Stimulated activated CD4-positive, alpha-beta T cell treated with anti-CD3 and anti-CD28 coated beads, Interleukin-15, amount 100 ng/mL, for 1 hour (primary cell): ENCODE measurements at places on chromosomes 4 and X.

- peak; percentile 9 for DNase-seq
Observed at GRCh38 chr4:15004739-15005301, 2.5 kb downstream of the CPEB2 start.

- DNase-seq = no peak
Observed at GRCh38 chr4:1738410-1738809, 17.1 kb downstream of the TACC3 start.

GRCh38 chr4:17511509-17511949 is 361 bp downstream of the QDPR start:
- DNase-seq = peak; percentile 49

- no peak for DNase-seq
Observed at GRCh38 chr4:57094832-57095223, 15.4 kb downstream of the IGFBP7 start.

DNA sequence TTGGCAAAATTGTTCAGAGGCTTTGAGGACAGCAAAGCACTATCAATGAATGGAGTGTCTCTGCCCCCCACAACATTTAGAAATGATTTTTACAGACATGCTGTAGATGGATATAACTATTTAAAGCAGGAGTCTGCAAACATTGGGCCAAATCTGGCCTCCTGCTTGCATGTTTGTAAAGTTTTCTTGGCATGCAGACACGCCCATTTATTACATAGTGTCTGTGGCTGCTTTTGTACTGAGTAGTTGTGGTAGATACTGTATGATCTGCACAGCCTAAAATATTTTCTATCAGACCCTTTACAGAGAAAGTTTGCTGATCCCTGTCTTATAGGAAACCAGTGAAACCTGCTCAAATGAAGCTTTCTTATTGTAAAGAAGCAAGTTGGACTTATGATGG is 45.5 kb upstream of the PHEX start:
- no peak for DNase-seq

GRCh38 chr4:144298519-144298918 is 158.0 kb upstream of the GYPA start:
- no peak for DNase-seq

DNA sequence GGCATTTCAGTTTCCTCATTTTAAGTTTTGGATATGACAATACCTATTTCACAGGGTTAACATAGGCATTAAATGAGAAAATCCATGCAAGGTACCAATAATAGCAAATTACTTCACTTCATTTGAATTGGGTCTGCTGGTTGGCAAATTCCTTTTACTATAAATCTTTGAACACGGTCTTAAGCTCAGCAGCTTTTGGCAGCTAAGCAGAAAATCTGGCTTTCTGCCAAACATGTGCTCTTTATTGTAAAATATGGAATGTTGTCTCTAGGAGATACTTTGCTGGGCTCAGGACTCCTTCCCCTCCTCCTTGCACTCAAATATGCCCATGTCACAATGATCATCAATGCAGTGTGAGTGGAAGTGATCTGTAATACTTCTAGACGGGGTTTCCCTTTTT is 16.8 kb upstream of the DMP1 start:
- no peak for DNase-seq

DNA sequence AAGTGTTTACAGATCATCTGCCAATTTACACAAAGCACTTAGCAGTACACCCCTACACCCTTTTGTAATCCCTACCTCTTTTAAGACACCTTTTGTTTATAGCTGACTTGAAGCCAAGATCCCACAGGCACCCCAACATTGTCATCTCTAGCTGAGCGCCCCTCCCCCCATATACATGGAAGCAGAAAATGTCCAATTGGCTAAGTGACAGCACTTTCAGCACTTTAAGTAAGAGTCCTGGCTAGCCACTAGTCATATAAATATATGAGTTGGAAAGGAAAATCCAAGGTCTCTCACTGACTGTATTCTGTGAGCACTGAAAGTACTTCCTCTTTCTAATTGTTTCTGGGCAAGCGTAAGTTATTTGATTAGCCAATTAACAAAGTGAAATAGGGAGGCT is 108.2 kb downstream of the NSUN7 start:
- no peak for DNase-seq

- DNase-seq = no peak
Observed at GRCh38 chr4:48960988-48961635, 25.0 kb upstream of the CWH43 start.

DNA sequence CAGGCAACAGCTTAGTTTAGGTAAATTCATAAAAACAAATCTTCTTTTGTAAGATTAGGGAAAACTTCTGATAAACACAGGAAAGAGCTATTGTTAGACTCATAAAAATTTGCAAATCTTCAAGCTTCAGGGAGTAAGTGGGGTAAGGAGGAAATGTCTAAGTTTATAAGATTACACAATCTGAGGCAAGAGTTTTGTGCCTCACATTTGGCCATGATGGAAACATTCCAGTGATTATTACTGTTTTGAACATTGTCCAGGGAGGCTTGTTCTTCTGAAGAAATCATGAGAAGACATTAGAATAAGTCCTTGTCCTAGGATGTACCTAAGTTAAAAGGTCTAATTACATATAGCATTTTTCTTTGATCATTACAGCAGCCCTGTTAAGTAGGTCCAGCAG is 72.8 kb downstream of the MAOB start:
- DNase-seq = no peak

GRCh38 chr4:7197910-7198309 is 5.6 kb downstream of the SORCS2 start:
- DNase-seq = no peak

DNA sequence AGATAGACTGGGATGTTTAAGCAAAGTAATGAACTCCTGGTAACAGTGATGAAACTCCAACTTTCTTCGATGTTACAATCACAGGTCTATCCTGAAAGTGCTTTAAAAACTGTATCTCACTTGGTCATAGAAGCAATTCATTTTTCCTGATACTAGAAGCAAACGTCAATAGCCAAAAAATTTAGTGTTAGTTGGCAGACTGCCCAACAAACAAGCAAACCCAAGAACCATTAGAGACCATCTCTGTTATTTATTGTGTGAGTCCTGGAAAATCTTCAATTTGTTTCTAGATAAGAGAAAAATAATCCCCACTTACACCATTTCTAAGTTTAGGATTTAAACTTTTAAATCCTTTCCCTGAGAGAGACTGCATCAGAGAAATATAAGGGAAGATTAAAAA is 553.9 kb downstream of the INPP4B start:
- DNase-seq = no peak

DNA sequence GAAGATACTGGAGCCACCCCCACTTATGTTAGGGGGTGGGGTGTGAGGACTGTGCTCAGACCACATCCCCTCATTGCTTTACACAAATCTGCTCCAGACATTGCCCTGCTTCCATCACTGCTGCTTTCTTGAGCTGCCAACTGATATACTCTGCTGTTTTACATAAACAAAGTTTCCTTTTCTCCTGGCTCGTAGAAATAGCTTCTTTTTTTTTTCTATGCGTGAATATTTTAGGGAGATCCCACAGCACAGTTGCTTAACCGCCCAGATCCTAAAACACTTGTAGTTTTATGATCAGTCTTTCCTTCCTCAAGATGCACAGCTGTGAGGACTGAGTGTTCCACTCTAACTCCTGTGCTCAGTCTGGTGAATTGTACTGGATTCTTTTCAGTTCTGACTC is 768.4 kb downstream of the PCDH18 start:
- no peak for DNase-seq

GRCh38 chrX:113747274-113747973 is 836.5 kb upstream of the HTR2C start:
- DNase-seq = no peak

GRCh38 chr4:57159866-57160265 is 49.7 kb upstream of the IGFBP7 start:
- DNase-seq = no peak

GRCh38 chr4:154464654-154465053 is 26.9 kb downstream of the DCHS2 start:
- DNase-seq = no peak

- no peak for DNase-seq
Observed at GRCh38 chr4:162732876-162733275, 433.8 kb downstream of the NAF1 start.

- no peak for DNase-seq
Observed at GRCh38 chrX:125101971-125102755, 217.5 kb upstream of the TEX13C start.

GRCh38 chr4:147916351-147916750 is 184.5 kb downstream of the ARHGAP10 start:
- DNase-seq = no peak

DNA sequence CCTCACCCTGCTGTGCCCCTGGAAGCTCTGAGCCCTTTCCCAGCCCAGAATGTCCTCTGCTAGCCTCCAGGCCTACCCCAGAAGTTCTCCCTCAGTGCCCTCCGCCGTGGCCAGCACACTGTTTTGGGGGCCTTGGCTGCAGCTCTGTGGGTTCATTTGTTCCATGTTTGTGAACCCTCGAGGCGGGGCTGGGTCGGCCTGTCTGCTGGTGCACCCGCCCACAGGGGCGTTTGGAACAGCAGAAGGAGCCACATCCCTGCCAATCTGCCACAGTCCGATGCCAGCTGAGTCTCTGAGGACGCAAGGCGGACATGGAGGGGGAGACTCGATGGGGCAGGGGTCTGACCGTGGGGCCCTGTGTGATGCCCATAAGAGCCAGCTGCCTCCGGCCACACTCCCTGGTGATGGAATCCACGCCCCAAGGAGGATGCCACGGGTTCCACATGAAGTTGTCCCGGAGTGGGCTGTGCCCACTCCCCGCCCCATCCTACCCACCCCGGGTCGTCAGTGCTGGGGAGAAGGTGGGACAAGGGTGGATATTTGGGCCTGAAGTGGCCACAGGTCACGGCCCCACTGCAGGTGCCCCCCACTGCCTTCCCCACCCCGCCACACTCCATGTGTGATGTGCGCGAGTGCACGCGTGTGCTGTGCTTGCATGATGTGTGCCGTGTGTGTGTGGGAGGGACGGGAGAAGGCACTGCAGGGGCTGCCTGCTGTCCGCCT is 7.1 kb downstream of the ATP5ME start:
- no peak for DNase-seq

DNA sequence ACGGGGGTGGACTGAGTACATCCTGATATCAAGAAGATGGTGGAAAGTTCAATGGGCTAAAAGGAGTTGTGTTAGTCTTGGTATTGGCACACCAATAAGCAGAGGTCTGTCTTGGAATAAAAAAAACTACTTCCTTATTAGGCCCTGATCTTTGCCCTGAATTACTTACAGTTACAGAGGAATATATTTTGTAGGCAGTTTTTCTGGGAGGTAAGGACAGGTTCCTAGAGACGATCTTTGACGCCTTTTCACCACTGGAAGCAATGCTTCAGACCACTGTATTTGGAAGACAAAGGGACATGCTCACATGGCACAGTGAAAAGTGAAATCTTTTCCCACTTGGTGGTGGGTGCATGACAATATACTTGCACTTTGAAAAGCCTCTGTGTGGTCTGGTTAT is 618 bp upstream of the XK start:
- no peak for DNase-seq

GRCh38 chrX:14029039-14029424 is 660 bp downstream of the GEMIN8 start:
- no peak for DNase-seq

GRCh38 chr4:42568610-42569207 is 88.2 kb downstream of the ATP8A1 start:
- DNase-seq = peak; percentile 13

- no peak for DNase-seq
Observed at GRCh38 chr4:158033416-158034120, 139.3 kb downstream of the GASK1B start.

DNA sequence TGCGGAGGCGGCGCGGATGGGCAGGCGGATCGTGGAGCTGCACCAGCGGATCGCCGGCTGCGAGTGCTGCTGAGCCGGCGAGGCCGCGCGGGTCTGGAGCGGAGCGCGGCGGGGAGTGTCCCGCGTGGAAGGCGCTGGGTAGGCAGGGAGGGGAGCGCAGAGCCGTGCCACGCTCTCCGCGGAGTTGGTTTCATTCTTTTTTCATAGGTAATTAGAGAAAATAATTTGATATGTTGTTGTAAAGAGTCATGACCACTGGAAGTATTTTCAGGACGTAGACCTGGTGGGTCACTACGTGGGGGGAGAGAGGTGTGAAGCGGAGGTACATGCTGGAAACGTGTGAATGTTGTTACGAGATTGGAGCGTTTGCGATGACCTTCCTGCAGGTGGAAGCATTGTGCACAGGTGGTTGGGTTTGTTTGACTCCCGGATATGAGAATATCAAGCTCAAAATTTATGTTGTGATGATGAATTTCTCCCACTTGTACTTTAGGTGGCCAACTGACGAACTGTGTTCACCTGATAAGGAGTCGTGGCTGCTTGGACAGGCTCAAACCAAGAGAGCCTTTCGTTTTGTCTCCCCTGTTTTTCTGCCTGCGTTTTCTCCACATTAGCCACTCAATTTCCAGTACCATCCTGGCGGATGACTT is 19.1 kb upstream of the S100P start:
- peak; percentile 44 for DNase-seq

- no peak for DNase-seq
Observed at GRCh38 chr4:140233791-140234696, 80.1 kb upstream of the MAML3 start.

DNA sequence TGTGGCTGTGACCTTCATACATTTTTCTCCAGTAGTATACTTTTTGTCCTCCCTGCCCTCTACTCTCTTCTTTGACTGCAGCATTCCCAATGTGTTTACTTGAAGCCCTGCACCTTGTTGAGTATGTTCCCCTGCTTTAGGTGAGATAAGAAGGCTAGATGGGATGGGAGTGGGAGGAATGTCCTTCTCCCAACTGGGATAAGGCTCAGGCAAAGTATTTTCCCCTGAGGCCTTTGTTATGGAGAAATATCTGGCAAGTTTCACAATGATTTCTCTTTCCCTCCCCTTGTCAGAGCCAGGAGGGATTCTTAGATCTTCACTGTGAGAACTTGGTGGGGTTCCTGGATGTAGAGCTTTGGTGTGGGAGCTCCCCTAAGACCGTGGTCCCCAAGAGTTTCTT is 131.8 kb downstream of the CLCN5 start:
- no peak for DNase-seq

DNA sequence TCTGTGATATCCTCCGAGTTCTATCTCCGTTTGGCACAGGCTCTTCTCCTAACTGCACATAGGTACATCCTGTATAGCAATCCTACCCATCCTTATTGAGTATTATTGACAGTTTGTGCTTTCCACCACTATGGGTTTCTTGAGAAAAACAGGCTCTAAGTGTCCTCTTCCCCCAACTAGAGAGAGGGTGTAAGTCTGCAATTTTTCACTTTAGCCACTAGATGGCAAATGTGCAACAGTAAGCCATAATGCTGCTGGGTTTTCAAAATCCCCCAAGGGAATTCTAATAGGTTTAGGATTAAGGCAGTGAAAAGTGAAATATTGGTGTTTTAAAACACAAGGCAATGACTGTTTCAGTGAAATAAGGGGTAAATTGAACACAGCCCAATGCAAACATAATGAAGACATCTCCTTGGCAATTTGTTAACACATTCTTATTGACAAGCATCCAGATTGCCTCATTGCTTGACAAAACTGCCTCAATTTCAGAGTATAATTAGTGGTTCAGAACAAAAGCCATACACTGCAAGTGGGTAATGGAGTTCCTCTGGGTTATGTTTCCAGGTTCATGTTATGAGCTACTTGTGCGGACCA is 239.0 kb upstream of the HTR2C start:
- DNase-seq = no peak

GRCh38 chr4:180564026-180564425 is 1679.2 kb upstream of the TENM3 start:
- DNase-seq = no peak
